ENCODE measurements at places on chromosomes 3 and 15.

DNA sequence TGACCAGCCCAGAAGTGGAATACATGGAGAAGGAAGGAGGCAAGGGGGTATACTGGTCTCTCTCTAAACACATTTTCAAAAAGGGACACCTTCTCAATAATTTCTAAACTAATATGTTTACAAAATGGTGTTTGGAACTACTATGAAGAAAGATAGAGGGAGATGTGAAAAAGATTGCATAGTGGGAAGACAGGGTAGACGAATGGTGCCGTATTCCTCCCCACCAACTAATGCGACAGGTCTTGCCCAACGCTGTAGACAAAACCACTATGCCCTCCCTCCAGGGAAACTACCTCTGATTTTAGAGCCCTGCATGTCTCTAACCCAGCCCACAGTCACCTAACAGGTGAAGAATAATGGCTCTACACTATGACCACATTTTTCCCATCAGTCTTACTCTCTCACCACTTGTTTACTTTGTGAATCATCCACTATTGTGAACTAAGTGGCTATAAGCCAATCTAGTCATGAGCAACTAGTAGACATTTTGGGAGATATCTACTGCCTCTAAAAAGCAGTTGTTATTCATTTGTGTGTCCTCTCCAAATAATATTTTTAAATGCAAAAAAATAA lies 108.2 kb upstream of the UBE2E2 start:
- DNase-seq, result peak; percentile 52

GRCh38 chr3:119624002-119624720 lies 26.5 kb downstream of the PLA1A start:
- DNase-seq, result no peak

DNA sequence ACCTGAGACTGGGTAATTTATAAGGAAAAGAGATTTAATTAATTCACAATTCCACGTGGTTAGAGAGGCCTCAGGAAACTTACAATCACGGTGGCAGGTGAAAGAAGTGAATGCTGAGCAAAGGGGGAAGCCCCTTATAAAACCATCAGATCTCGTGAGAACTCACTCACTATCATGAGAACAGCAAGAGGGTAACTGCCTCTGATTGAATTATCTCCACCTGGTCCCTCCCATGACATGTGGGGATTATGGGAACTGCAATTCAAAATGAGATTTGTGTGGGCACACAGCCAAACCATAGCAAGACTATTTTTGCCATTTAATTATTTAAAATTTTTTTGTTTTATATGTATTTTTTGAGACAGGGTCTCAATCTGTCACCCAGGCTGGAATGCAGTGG lies 27.0 kb upstream of the KCTD6 start:
- no peak for DNase-seq

DNA sequence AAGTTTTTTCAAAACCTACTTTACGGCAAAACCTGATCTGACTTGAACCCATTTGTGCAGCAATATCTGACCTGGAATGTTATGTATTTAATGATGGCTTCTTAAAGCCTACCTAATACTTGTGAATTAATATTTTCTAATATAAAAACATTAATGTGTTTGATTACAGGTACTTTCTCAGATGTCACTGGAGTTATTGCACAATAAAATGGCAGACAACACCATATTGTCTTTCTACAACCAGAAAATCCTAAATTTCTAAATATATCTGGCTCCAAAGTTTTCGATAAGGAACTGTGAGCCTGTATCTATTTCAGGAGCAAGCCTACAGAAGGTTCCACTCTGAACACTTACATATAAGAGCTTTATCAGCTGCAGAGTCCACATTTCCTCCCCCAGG lies 184.5 kb downstream of the ATP8B4 start:
- no peak for DNase-seq

GRCh38 chr3:148998715-148999423 lies 7.5 kb downstream of the GYG1 start:
- DNase-seq, result no peak

DNA sequence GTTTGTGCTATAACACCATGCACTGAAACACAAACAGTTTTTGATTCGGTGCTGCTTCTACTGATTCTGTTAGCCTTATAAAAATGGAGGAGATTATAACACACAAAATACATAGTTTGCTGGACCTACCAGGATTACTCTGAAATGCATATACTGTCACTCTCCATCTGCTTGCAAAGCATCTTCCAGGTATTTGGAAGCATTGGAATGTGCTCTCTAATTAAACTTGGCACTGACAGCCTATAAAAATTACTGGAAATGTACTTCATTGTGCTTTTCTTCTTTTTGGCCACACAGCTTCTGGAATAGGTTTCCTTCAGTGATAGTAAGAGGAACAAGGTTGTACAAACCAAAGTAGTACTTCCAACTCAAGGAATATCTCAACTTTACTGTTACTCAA lies 376.1 kb downstream of the UNC13C start:
- no peak for DNase-seq

DNA sequence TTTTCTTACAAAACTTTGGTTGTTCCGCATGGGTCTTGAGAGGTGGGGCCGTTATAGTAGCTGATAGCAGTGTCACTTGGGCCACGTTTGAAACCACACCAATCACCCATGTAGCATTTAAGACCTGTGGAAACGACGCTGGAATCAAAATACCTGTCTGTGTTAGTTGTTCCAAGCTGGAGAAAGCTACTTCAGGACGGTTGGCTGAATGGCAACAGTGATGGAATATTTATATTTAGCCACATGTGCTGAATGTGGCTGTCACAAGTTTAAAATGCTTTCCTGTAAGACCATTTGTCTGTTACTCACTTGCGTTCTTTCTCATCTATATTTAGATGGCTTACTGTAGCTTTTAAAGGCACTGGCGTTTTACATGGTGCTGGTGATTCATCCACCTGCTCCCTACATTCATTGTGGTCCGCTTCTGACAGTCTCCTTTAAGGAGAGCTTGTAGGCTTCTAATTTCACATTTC lies 1.4 kb downstream of the DNAJA4 start:
- DNase-seq, result peak; percentile 55

DNA sequence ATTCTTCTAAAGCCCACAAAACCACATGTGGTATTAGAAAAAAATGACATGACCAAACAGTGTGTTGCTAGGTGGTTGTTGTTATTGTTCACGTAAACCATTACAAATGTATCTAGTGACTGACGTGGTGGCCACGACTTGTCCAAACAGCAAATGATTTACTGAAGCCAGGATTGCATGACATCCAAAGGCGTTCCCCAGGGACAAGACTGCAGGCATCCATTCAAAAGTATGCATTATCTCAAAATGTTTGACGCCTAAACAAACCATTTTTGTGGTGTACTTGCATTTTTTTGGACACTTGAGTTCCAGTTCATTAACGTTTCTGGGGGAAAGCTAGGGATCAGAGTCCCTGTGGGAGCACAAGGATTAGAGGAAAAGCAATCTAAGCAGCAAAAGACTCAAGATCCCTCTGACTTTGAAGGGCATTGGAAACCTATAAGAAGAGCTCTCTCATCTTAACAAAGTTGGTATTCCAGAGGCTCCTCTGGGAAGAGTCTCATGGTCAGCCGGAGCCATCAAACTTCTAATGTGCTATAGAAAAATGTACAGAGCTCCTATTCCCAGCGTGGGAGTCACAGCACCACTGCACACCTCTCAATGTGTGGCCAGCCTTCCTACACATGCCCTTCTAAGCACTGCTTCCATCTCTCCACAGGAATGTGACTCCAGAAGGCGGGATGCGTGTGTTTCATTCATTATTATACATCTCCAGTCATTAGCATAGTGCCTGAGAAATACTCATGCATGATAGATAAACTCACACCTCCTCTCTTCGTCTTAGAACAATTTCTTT lies 62.9 kb downstream of the FBN1 start:
- DNase-seq, result peak; percentile 99

DNA sequence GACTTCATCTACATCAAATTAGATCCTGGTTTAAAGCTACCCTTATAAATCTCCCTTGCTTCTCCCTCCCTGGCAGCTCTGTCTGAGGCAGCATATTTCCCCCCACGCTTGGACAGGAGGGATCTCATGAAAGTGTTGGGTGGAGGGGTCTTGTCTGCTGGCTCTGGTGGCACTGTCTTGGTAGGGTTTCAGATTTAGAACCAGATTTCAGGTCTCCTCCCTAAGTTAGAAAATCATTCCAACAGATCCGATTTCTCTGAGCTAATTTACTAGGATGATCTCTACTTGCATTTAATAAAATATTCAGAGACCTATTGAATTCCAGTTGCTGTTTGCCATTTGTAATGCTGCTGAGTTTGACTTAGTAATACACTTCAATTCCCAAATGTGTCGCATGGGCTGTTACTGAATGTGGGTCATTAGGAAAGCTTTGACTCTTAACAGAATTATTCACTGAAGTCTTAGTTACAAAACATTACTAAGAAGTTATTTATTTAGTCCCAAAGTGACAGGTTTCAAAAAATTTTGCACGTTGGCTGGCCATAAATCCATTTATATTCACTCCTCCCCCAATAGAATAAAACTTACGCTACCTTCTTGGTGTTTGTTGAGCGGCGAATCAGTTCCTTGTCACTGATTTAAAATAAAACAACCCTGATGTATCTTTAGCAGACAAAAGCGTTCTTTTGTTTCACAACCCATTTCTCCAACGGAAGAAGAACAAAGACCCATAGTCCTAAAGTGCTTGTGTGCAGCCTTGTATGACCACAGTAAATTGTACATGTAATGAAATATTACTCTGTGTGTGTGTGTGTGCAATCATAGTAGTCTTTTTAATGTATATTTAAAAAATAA lies 84.5 kb downstream of the TRAK1 start:
- DNase-seq, result no peak

GRCh38 chr15:70469651-70470555 lies 293.5 kb downstream of the UACA start:
- no peak for DNase-seq

DNA sequence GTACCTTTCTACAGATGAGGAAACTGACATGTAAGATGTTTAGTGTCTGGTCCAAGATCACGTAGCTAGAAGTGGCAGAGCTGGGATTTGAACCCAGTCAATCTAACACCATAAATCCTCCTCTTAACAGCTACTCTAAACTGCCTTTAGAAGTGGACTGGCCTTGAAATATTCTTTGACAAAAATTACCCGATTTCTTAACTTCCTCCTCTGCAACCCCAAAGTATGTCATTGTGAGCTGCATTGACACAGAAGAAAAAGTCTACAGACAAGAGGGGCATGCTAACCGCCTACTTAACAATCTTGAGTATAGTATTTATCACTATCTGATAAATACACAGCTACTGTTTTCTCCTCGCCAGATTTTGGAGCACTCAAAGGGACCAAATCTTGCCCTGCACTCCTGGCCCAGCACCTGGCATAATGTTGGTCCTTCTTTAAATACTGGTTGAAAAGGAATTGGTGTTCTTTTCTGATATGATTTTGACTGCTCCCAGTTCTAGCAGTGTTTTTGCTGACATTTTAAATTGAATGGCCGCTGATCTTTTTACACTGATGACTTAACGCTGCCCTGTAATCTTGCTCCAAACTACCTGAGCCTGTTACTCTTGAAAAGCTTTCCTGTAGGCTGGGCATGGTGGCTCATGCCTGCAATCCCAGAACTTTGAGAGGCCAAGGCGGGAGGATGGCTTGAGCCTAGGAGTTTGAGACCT lies 36.9 kb downstream of the ITPR1 start:
- DNase-seq, result no peak

DNA sequence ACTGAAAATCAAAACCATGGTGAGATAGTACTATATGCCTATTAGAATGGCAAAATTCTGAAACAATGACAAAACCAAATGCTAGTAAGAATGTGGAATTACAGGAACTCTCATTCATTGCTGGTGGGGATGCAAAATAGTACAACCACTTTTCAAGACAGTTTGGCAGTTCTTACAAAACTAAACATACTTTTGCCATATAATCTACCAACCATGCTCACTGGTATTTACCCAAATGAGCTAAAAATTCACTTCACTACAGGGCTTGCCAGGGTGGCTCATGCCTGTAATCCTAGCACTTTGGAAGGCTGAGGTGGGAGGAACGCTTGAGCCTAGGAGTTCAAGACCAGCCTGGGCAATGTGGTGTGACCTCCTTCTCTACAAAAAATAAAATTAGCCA lies 40.0 kb downstream of the MYO9A start:
- no peak for DNase-seq

DNA sequence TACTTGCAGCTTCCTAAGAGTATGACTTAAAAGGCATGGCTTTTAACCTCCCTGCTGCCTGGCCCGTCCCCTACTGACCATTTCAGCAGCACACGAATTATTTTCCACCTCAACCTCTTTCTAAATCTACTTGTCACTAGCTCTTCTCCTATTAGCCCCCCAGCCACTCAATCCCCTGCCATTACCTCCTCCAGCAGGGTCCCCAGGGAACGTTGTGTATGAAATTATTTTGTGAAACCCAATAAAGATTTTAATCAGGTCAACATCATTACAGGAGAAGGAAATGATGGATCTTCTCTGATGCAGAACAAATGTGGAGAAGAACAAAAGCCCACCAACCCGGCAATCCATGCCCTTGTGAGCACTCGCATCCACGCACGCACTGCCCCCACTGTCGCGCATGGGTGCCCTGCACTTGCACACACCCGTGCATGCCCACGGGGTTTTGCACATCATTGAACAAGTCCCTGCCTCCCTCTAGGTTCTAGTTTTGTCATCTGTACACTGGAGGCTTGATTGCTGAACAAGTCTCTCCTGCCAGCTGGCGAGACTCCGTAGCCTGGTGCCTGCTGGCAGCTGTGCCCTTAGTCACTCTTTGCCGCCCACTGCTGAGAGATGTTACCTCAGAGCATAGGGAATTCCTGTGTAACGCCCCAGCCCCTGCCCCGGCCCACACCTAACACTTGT lies 51.6 kb downstream of the LINGO1 start:
- no peak for DNase-seq

GRCh38 chr15:95712785-95713184 lies 617.7 kb upstream of the NR2F2 start:
- peak; percentile 49 for DNase-seq
